ENCODE measurements at places on chromosomes 1 and 21. TPM values are rescaled to one million over a fixed set of nuclear protein-coding genes. Genes with fewer than 3 reads are reported as not detected.

Gene CDA
- total RNA-seq = not detected

Gene HCN3
- 4.8 TPM for total RNA-seq

Gene CNR2
- total RNA-seq = 0.05 TPM

Gene OR10Z1
- not detected for total RNA-seq

Gene DMBX1
- not detected for total RNA-seq

Gene KIAA1614
- 0.09 TPM for total RNA-seq

Gene C4BPA
- total RNA-seq = not detected

Gene PEAR1
- total RNA-seq = 0.80 TPM
